ENCODE measurements at places on chromosomes 2 and 18.

GRCh38 chr2:35033748-35034147 is 1321.8 kb upstream of the CRIM1 start:
- no peak for DNase-seq

DNA sequence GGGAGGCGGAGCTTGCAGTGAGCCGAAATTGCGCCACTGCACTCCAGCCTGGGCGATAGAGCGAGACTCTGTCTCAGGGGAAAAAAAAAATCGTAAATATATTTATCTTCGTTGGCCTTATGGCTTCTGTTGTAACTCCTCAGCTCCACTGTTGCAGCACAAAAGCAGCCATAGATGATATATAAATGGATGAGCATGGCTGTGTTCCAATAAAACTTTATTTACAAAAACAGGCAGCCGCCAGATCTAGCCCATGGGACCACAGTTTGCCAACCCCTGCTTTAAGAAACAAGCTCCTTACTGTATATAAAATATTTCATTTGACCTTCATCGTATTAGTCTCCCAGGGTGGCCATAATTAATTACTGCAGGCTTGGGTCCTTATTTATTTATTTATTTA is 20.1 kb downstream of the ST8SIA3 start:
- no peak for DNase-seq

DNA sequence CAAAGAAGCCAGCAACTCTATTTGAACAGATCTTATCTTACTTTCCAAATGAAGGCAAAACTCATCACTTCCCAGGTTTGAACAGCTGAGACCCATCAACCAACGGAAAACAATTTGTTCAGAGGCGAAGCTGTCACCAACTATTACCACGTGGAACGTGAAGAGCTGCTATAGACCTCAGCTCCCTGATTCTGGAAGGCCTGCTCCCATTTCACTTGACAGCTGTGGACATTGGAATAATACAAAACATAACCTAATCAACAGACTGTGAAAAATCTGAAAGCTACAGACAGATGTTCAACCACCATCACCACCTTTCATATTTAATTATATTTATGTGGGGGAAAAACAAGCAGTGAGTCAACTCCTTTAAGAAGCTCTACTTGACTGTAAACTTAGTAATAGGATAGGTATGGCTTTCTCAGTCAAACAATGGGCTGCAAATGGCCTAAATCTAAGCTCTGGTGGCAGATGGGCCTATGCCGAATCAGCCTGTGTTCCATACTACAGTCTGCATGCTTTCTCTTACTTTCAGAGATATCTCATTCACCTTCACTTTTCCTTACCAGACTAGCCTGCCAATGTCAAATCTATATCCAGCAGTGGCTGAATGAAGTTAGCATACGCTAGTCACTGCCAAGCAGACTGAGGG is 896.4 kb downstream of the TDRD15 start:
- DNase-seq = no peak

DNA sequence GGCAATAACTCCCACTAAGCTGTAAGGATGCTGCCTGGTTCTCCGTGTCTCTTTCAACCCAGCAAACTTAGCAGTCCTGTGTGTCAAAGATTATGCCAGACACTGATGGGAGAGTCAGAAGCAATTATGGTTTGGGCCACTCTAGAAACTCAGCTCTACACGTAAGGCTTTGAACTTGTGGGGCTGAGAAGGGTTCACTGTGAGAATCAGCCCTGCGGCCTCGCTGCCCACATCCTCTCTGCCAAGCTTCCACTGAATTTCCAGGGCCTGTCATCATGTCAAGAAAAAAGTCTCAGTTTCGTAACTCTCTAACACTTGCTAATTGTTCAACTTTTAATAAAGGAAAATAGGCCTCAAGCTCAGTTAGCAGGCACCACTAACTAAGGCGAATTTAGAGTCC is 308.8 kb upstream of the LYPD1 start:
- DNase-seq = no peak

DNA sequence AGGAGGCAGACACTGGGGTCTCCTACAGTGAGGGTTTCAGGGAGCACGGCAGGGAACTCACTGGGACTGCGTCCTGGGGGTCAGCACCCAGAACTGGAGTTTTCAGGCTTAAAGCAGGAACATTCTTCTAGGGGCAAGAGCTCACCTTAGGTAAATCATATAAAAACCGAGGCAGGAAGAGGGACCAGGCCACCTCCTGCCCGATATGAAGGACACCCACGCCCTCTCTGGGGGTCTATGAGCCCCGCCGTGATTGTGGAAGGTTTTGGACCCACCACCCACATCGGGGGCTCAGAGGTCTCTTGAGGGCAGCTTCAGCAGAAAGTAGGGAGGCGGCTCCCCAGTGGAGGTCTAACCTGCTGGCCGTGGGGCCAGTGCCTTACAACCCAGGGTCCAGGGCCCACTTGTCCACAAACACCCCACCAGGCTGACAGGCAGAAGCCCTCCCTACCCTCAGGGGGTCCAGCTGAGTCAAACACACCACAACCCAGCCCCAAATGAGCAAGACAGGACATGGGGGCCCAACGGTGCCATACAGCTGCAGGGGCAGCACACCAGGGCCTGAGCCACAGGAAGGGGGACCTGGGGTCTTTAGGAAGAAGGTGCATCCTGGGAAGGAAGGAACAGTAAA is 25.3 kb downstream of the CROCC2 start:
- DNase-seq = no peak

DNA sequence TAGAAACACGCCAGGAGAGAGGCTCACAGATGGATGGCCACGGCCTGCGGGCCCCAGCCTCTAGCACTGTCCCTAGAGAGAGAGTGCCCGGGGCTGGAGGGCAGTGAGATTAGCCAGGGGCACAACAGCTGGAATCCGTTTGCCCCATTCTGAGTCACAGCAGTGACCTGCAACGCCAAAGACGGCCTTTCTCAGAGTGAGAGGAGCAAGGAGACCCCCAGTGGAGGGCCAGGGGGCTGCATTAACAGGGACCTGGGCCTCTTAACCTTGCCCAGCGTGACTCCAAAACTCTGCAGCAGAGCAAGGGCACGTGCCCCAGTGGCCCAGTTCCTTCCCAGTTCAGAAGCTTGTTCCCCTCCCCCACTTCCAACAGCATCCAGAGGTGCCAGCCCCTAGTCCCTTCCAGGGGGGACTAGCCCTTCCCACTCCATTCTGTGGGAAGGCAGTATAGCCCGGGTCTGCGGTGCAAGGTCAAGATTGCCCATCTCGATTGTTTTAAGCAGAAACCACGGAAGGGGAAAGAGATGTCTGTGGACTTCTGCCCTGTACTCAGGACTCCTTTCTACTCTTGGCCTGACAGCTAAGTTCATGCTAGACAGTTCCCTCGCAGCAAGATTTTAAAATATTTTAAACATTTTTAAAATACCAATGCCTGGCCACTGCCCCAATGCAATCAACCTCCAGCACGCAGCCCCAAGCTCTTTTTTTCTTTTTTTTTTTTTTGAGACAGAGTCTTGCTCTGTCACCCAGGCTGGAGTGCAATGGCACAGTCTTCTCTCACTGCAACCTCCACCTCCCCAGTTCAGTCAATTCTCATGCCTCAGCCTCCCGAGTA is 50.9 kb upstream of the BIN1 start:
- DNase-seq = no peak

- DNase-seq = no peak
Observed at GRCh38 chr2:71482055-71482454, 28.7 kb downstream of the DYSF start.

All from NCI-H2081 treated with DMSO at 0.1 percent for 48 hours (cell line).